ENCODE measurements at places on chromosomes 11 and 22.

GRCh38 chr11:57144075-57144474 lies 37.7 kb upstream of the LRRC55 start:
- ATAC-seq = no peak

DNA sequence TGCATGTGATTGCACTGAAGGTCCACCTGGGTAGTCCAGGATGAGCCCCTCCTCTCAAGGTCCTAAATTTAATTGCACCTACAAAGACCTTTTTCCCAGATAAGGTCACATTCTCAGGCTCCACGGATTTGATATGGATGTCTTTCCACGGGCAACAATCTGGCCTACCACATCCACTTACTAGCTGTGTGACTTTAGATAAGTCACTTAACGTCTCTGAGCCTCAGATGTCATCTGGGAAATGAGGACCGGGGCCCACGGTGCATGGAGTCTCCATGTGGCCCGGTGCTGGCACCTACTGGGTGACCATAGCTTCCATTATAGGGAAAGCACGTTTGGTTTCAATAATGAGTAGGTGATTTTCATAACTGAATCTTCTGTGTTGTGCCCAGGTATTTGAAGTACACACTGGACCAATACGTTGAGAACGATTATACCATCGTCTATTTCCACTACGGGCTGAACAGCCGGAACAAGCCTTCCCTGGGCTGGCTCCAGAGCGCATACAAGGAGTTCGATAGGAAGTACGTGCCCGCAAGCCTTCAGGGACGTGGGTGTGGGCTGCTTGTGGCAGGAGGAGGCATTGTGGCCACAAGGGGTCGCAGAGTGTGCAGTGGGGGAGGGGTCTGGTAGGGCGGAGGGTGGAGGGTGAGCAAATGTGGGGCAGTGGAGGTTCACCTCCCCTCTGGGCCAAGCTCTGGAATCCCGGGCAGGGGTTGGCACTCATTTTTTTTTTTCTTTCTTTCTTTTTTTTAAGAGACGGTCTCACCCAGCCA lies 55.7 kb downstream of the ARHGAP8 start:
- ATAC-seq = no peak

- no peak for ATAC-seq
These were observed 58.3 kb upstream of the VSTM5 start for GRCh38 chr11:93908689-93909088.

- peak; percentile 54 for ATAC-seq
These were observed 14.3 kb downstream of the C1QTNF6 start for GRCh38 chr22:37173709-37174108.

Data from gastroesophageal sphincter (tissue), 4 donors.